Kidney (tissue), 22 donors: ENCODE measurements at places on chromosomes 1 and 21.

- no peak for DNase-seq
Measured at GRCh38 chr1:89929467-89930063, 65.3 kb upstream of the ZNF326 start.

DNA sequence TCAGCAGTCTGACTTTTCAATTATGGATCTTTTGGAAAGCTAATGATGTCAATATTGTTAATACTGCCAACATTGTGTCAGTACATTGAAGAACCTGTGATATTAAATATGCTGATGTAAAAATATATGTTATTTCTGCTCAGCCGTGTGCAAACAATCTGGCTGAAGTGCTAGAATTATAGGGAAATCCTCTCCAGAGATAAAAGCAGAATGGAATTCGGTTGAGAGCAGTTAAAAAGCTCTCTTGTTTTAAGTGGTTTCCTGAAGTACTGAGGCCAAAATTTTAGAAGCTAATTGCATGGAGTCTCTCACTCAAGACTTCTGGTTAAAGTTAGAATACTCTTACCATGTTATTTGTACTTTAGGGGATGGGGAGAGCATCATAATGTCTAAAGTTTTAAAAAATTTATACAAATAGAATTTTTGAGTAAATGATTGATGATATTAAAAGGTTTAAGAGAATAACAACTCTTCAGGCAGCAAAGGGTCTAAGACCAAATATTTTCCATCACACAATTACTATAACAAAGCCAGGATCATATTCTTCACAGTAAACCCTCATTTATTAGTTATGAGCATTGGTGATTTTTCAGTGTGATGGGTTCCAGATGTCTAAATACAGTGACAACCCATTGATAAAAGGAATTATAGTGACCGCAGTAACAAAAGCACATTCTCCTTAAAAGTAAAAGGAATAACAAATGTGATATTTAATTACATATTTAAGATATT, 834.2 kb upstream of the CXADR start:
- no peak for DNase-seq

- no peak for DNase-seq
Measured at GRCh38 chr1:193221651-193222050, 35.2 kb upstream of the B3GALT2 start.

GRCh38 chr1:75768016-75768415, 18.0 kb upstream of the RABGGTB start:
- DNase-seq, result no peak

- no peak for DNase-seq
Measured at GRCh38 chr1:21882721-21883415, 54.2 kb downstream of the HSPG2 start.

DNA sequence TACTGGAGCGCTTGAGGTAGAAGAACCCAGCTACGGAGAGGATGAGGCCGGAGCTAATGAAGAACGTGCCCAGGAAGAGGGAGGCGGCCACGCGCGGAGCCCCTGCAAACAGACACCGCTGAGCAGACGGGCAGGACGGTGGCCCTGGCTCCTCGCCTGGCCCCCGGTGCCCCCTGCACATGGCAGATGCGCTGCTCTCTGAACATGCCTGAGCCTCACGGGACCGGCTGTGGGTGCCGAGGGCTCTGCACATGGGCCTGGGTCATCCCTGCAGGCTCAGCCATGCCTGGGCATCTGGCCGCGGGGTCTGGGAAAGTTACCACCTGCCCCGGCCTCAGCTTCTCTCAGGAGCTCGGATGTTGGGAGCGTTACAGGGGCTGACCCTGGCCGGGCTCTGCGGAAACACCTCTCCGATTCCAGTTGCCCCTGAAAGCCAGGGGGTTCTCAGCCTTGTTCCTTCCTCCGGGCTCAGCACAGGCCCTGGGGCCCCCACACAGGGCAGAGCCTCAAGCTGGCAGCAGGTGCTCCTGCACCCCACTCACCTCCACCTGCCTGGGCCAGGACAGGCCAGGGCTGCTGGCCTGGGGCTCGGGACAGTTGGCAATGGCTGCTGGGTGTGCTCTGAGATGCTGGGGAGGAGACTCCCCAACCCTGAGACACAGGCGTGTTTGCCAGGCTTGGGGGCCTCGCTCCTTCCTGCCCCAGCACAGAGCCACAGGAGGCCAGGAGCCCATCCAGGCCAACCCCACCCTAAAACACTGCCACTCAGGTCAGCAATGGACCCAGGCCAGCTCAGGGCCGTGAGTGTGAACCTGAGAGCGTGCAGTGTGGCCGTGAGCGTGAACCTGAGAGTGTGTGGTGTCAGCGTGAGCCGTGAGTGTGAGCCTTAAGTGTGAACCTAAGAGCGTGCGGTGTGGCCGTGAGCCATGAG, 12.1 kb upstream of the RNF223 start:
- no peak for DNase-seq

DNA sequence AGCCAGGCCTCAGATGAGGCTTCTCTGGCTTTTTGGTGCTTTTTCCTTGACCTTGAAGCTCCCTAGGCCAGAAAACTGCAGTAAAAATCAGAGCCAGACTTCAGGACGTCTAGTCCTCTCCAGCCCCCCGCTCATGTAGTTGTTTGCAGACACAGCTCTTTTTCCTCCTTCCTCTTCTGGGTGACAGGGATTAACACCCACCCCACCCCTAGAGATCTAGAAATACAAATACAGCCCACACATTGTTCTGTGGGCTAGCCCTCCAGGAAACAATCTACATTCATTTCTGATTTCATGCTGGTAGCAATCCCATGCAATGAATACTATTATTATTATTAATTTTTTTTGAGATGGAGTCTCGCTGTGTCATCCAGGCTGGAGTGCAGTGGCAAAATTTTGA, 9.9 kb upstream of the CLSTN1 start:
- DNase-seq, result no peak

GRCh38 chr1:2778220-2778592, 23.3 kb downstream of the TTC34 start:
- no peak for DNase-seq

DNA sequence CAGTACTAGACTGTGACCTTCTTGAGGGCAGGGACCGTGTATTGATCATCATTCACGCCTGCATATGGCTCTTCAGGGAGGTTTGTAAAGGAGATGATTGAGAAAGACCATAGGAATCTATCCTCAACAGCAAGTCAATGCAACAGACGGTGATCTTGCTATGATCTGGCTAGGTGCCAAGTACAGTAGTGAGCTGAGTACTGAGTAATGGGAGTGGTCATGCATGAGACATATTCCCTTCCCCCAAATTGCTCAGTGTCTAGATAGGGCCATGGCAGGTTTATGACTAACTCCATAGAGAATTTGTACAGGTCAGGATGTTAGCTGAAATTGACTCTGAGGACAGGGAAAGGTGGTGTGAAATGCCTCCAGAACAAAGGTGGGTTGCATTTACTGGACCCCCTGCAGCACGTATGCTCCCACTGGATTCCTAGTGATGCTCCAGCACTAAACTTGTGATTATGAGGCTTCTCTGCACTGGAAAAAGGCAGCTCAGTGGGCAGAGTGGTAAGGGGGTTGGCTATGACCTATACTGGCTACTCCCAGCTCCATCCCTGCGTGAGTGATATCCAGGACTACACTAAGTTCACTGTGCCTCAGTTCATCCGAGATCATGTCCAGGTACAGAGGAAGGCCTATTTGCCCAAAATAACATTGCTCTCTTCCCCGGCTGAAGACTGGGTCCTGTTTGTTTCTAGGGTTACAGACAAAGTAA, 37.2 kb downstream of the KCNJ6 start:
- DNase-seq, result no peak

DNA sequence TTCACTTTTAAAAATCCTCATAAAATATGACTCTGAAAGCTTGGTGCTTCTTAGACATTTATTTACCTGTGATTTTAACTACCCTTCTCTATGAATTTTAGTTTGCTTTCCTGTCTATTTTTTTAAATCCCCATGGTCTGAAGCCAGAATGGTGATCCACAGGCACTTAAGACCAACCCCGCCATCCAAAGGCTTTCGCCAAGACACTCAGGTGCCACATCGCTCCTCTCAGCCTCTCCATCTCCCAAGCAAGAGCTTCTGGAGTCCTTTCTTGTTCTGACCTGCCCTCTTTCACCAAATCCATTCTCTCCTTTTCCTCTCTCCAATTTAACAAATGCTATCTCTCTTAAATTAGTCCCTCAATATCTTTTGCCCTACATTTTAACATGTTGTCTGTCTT, 464.6 kb downstream of the PCP4 start:
- no peak for DNase-seq

- DNase-seq, result no peak
Measured at GRCh38 chr1:159647616-159648015, 60.0 kb downstream of the APCS start.

DNA sequence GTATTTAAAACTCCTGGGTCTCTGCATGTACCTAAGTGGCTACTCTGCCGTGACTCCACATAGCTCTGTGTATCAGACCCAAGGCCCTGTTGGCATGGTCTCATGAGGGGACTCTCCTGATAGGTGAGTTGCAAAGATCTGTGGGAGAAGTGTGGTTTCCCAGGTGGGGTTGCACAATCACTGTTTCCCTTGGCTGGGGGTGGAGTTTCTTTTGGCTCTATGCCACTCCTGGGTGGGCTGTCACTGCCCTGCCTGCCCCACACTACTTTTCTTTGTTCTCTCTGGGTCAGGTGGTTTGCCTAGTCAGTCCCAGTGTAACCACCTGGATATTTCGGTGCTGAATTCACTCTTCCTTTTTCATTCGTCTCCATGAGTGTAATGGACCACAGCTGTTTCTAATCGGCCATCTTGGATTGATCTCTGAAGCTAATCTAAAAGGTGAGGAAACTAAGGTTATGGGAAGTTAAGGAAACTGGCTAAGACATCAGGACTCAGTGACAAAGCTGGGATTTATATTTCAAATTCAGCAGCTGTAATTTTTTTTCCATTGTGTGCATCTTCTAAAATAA, 97.1 kb upstream of the CACYBP start:
- no peak for DNase-seq

DNA sequence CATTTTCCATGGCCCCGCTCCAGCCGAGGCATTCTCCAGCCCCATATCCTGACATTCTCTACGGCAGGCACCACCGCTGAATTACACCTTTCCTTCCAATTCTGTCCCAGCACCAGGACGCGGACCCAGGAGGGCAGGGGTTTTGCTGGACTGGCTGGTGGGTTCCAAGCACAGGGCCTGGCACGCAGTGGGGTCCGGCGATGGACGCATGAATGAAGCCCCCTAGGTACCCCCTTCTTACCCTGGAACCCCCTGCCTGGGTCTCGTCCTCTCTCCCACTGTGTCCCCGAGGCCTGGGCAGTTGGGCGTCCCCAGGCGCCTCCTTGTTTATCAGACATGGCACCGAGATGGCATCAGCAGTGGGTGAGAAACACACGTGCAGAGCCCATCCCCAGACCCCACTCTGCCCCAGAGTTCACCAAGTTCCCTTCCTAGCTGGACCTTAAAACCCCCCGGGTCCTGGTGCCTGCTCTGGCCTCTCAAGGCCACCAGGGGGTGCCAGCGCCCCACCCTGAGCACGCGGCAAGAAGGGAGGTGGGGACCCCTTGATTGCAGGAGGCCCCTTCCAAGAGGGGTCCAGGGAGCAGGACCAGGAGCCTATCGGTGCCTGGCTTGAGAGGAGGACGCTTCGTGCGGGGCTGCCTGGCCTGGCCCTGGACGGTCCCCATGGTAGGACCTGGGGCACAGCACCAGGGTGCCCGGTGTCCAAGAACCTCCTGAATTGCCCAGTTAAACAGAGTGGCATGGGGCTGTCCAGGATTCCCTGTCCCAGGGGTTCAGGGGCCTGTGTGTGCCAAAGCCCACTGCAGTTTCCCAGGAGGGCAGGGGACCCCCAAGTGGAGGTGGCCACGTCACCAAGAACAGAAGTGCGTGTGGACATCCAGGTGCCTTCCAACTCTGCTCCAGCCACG, 46.1 kb downstream of the MEGF6 start:
- DNase-seq, result no peak

DNA sequence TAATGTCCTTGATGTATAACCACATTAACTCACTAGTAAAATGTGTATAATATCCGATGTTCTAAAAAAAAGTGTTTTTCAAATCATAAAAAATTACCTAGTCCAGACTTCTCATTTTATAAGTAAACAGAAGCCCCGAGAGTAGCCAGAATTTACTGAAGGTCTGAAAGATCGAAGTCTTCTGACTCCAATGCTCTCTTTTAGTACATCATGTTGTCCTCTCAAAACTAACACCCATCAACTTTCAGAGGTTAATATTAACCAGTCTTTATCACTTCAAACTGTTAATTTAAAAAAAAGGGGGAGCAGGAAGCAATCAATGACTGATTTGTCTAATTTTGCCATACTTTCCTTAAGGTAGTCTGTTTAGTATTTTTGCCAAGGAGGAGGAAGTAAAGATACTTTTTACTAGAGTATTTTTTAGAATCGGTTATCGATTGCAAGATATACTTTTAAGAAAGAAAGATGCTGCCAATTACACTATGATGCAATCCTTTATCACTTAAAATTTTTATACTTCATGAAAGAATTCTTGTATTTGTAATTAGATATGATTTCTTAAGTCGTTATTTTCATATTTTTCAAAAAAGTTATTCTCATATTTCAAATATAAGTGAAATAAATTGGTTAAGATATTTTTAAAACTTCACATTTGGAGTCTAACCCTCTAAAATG, 25.5 kb downstream of the CCDC18 start:
- DNase-seq, result no peak

DNA sequence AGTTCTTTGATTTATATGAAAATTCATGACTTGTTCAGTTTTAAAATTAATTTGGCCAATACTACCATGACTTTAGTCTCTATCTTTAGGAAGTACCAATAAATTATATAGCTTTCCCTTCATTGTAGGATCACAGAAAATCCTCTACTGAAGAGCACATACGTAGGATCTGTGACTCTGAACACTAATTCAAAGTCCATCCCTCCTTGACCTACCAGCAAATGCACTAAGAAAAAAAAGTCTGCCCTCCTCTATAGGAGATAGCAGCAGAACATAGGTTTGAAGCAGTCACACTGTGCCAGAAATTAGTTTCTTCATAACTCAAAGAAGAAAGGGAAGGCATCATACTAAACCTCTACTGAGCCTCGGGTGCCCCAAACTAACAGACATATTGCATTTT, 16.5 kb downstream of the BRWD1 start:
- DNase-seq, result no peak

DNA sequence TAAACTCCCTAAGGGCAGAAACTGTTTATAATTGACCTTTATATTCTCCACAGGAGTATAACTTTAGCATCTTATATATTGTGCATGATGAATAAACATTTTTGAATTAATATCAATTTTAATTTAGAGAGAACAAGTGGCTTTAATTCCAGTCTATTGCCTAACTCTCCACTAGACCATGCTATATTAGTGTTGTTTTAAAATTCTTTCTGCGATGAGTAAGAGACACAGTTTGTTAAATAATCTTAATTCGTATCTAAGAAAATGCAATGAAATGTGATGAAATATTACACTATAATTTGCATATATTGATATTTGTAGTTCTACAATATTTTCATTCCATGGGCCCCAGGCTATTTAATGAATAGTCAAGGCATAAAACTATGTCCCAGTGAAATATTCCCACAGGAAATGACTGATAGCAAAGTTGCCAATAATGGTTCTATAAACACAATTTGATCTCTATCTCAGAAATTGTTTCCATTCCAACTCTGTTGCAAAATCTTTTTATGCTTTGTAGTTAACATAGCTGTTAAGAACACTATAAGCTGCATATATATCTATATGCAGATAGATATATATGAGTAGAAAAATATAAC, 2.9 kb upstream of the SYDE2 start:
- DNase-seq, result no peak
